ENCODE measurements at places on chromosomes 5 and 9. TPM values are rescaled to one million over a fixed set of nuclear protein-coding genes. Genes with fewer than 3 reads are reported as not detected.
A peak's percentile ranks its signal among the peaks of the same experiment; 100 is the strongest.

The TPPP gene
- total RNA-seq = 0.05 TPM

GRCh38 chr5:121174351-121174750 lies 677.3 kb upstream of the FTMT start:
- no peak for DNase-seq
- no peak overlapping the region for H3K27ac ChIP-seq
- H3K4me3 ChIP-seq = no peak overlapping the region
- H3K36me3 ChIP-seq = no peaks in the 10 kb centered on the region
- H3K4me1 ChIP-seq = no peaks in the 10 kb centered on the region

DNA sequence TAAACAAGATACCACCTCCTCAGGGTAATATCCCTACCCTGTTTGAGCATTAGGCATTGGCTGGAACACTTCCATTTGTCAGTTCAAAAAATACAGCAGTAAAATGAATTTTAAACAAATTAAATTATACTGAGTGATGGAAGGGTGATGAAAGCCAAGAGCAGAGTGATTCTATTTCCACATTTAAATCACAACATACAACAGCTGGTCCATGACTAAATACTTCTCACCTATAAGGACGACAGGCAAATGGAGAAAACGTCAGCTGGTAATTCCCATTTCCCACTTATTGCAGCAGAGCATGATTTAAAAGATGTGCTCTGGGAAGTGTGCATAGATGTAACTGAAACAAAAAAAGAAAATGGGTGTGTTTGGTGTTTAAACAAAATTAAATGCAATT lies 543.6 kb upstream of the DAB2 start:
- no peaks in the 10 kb centered on the region for H3K36me3 ChIP-seq
- no peaks in the 10 kb centered on the region for H3K4me1 ChIP-seq

DNA sequence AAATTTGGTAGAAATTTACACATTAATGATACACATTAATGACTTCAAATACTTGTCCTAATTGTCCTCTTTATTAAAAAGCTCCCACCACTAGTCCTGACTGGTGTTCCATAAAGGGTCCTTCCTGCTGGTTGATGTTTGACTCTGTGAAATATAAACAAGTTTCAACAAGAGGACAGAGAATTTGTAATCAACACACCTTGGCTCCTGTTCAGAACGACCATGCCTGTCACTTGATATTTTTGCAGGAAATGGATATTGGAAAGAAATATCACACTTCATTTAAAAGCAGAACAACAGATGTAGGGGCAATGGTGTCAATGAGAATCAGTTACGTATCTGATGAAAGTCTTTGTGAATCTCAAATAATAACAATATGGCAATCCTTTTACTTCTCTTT lies 211.7 kb downstream of the ENC1 start:
- no peak for DNase-seq
- peaks cover 6% of the 10 kb centered on the region for H3K27me3 ChIP-seq
- peaks cover 3% of the 10 kb centered on the region for H3K4me1 ChIP-seq
- H3K27ac ChIP-seq = no peak overlapping the region

- DNase-seq = peak; percentile 27
- peak overlapping the region; percentile 55 for H3K4me3 ChIP-seq
- peaks cover 43% of the 10 kb centered on the region for H3K4me1 ChIP-seq
- peak overlapping the region; percentile 90 for H3K27ac ChIP-seq
Measured at GRCh38 chr5:95870105-95870672, 47.7 kb upstream of the GLRX start.

DNA sequence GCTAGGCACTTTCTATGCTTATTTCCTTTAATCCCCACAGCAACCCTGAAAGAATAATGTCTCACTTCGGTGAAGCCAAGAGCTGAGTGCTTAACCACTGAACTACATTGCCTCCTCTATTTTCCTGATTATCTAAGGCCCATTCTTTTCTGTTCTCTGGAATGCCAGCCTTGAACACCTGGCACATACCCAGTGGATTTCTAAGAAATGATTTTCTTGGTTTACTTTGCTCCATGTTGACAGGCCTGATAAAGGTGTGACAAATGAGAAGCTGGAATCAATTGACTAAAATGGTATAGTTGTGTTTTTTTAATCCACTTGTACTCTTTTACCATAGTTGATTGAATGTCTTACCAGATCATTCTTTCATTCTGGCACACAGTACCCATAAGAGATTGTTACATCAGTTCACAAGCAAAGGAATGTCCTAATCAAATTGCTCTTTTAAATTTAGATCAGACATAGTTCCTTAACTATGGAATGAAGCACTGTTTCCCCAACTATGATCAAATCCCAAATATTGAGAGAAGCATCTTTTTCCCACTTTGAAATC lies 9.0 kb upstream of the ENC1 start:
- H3K4me3 ChIP-seq = no peak overlapping the region
- DNase-seq = no peak
- peaks cover 7% of the 10 kb centered on the region for H3K4me1 ChIP-seq

The PTGES2 gene
- 59.9 TPM for total RNA-seq

DNA sequence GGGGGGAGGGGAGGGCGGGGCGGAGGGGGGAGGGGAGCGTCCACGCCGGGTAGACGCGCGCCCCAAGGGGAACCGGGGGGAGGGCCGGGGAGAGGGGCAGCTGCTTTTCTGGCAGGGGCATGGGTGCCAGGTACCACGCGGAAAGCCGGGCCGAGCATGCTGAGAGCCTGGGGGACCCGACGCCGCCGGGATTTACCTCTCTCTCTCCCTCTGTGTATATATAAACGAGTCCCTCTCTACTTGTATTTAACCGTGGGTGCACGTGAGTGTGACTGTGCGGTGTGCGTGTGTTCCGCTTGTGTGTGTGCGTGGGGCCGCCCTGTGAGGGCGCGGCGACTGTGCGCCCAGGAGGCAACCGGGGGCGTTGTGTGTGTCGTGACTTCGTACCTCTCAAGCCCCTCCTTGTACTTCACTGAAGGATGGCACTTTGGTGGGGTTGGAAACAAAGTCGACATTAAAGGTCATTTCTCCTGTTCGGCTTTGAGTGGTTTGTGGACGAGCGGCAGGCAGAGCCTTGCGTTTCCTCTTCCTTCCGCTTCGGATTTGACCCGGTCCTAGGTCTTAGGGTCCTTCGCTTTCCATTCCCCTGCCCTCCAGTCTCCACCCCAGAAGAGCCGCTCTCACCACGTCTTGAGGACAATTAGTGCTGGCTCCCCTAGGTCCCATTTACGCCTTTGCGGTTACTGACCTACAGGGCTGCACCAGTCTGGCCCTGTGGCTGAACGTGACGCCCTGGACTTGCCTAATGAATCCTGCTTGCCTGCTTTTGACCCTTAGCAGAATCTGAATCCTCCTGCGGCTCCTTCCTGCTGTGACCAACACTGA lies 36.2 kb upstream of the TTC1 start:
- peak overlapping the region; percentile 10 for H3K4me3 ChIP-seq
- peaks cover 8% of the 10 kb centered on the region for H3K4me1 ChIP-seq
- no peak for DNase-seq
- H3K36me3 ChIP-seq = no peaks in the 10 kb centered on the region
- H3K27ac ChIP-seq = no peak overlapping the region

The ACTBL2 gene
- total RNA-seq = not detected

The RNF183 gene
- total RNA-seq = not detected

Measured in activated CD4-positive, alpha-beta T cell treated with anti-CD3 and anti-CD28 coated beads, Interleukin-2, amount 10 ng/mL, durations not matched to agents 7 days and 5 days (primary cell).